ENCODE measurements at places on chromosomes 13 and 19.

- DNase-seq: no peak
Observed at GRCh38 chr13:50731400-50731799, 112.1 kb downstream of the DLEU7 start.

- DNase-seq: peak; percentile 2
Observed at GRCh38 chr19:53037101-53038097, 7.1 kb upstream of the ERVV-2 start.

DNA sequence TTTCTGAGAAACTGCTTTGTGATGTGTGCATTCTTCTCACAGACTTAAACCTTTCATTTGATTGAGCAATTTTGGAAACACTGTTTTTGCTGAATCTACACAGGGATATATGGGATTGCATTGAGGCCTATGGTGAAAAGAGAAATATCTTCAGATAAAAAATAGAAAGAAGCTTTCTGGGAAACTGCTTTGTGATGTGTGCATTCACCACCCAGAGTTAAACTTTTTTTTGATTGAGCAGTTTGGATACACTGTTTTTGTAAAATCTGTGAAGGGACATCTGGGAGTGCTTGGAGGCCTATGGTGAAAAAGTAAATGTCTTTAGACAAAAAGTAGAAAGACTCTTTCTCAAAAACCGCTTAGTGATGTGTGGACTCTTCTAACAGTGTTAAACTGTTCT is 1683.8 kb downstream of the UQCRFS1 start:
- DNase-seq: no peak

- no peak for DNase-seq
Observed at GRCh38 chr13:77696006-77696878, 1.2 kb upstream of the SLAIN1 start.

- DNase-seq: no peak
Observed at GRCh38 chr19:56133858-56134653, 7.0 kb upstream of the ZNF444 start.

- no peak for DNase-seq
Observed at GRCh38 chr13:73465617-73465971, 406.8 kb downstream of the KLF5 start.

DNA sequence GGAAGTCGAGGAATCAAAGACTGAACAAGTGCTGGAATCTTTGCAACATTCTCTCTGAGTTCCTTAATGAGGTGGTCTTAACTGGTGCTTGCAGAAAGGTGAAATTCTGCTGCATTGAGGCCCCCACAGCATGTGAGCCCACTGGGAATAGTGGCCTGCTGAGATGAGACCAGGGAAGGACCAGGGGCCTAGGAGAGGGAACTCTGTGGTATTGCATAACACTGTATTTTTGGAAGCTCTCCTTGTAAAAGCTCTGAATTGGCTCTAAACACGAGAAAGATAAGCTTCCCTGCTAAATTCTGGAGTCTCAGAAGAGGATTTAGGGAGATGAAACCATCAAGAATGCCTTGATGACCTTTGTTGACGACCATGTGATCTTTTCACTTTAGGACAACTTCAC is 100.4 kb upstream of the TSC22D1 start:
- no peak for DNase-seq

DNA sequence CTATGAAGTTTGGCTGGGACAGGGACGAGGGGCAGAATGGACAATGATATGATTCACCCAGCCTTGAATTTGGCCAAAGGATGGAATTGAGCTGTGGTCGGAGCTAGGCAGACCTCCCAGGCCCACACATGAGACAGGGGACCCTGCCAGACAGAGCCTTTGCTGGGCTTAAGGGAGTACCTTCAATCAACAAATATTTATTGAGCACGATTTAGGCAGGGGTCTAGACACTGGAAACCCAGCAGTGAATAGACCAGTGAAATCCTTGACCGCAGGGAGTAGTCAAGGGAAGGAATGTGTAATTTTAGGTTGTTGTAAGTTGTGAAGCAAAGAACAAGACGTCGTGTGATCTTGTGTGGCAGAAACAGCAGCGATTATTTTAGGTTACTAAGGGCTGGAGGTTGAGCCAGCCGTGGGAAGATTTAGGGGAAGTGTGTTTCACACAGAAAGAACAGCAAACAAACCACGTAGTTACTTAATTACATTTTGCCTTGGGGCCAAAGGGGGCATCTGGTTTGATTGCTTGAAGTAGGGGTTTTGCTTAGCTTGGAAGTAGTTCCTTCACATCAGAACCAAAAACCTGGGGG is 16.9 kb upstream of the AP1M2 start:
- peak; percentile 8 for DNase-seq

DNA sequence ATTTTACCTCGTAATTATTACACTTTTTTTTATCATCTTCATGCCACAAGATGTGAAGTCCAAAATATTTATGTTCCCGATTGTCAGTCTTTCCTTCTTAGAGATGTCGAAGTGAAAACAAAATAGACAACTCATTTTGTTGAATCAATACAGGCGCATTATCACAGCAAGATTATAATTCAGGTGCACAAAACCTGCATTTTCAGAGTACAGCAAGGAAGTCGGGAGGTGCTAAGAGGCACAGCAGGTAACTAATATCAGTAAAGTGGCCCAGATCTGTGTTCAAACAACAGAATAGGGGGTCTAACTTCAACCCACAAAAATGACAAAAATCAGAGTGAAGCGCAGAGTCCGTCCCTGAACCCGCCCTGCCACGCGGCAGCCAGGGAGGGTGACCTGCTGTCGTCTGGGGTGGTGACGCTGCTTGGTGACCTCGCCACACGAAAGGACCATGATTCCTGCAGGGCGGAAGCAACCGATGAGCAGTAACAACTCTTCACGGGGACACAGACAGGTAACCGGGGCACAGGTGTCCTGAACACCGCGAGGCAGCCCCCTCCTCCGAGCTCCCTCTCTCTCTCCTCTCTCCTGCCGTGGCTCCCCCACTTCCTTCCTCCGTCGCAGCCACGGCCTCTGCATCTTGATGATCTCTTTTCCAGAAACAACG is 50.9 kb upstream of the SPACA7 start:
- no peak for DNase-seq

DNA sequence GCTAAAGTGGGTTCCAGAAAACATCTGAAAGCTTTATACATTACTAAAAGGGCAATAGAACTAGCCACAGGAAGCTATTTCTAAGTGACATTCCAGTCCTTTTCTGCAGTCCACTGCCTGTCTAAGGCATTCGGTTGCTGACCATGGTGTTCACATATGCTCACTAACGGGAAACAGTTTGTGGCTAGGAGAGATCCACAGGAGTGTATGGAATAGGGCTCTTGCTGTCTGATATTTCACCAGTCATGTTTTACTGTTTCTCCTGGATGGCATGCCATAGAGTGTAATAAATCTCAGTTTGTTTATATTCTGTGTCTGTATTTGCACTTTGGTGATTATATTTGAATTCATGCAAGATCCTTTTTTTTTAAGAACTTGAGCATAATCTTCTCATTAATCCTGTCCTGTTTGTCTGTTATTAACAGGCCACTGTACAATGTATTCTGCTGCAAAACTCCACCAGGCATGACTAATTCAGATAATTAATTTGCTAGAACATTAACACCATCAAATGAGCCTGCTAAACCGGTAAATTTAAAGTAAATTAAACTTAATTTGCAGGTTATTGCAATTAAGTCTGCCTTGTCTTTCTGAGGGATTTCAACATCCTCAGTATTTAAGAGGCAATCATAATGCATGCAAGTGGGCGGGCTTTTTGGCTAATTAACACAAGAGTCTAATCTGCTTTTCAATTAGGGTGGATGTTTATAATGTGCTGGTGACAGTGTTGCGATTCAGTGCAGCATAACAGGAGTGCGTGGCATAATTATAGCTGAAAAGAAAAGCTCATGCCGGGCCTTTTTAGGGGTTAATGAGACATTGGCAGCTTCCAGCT is 201.3 kb downstream of the POU4F1 start:
- DNase-seq: no peak

- DNase-seq: no peak
Observed at GRCh38 chr13:36143738-36144137, 12.6 kb upstream of the DCLK1 start.

GRCh38 chr13:48233046-48233888 is at the start of gene ITM2B:
ITM2B (plus strand) TSS chr13:48233206; CDS start chr13:48233361, 155 bp downstream.
- peak; percentile 43 for DNase-seq

DNA sequence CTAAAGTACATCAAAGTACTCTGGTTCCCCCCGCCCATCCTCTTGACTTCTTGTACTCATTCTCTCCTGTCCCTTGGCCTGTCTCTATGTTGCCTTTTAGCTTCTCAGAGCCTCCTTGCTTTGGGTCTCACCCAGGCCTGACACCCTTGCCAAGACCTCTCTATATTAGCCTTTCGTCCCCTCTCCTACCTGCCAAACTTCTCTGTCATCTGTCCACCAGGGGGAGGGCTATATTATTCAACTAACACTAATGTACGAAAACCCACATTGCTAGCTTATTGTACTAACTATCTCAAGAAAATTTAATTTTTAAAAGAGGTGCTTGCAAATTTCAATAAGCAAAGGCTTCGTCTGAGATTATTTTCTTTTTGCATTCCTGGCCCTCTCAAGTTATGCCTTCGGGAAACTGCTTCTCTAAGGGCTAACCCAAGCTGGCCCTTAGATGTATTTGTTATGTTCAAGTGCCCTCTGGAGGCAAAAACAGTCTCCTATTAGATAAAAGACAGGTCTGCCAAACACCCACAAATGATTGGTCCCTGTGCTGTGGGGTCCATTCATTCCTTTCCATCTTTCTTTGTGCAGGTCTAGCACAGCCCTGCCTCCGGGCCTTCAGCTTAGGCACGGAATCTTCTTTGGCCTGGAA is 6.3 kb upstream of the MRPS31 start:
- DNase-seq: no peak

- no peak for DNase-seq
Observed at GRCh38 chr19:48095612-48096175, 14.9 kb downstream of the PLA2G4C start.

- no peak for DNase-seq
Observed at GRCh38 chr13:90706631-90707030, 640.9 kb upstream of the MIR17HG start.

GRCh38 chr19:44305457-44305856 is 632 bp upstream of the ZNF235 start:
- DNase-seq: no peak

DNA sequence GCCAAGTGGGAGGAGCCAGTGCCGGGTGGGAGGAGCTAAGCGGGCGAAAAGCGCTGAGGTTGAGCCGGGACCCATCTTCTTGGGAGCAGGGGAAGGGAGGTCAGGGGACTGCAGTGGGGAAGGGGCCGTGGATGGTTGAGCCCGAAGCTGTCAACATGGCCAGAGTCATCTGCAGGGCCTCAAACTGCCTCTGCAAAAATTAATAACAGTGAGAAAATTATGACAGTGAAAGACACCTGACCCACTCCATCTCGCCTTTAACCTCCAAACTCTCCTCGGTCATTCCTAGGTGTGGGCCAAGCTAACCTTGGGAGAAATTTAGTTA is 30.1 kb downstream of the ZNF557 start:
- no peak for DNase-seq

DNA sequence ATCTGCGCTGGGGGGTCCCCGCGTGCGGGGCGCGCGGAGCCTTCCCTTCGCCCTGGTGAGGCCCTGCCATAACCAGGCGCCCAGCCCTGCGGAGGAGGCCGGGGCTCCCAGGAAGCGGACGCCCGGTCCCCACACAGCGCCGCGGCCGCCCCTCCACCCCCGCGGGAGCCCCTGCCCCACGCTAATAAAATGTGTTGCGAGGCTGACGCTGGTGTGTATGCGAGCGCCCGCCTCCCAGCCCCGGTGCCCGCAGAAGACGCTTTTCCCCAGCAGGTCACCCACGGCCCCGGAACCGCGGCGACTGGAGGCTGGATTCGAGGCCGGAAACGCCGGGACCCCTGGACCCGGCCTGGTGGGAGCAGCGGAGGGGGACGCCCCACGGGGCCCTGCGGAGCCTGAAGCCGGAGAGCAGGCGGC is 12.1 kb upstream of the CDC34 start:
- DNase-seq: no peak

GRCh38 chr13:77306458-77306857 is 20.4 kb downstream of the MYCBP2 start:
- DNase-seq: no peak

- no peak for DNase-seq
Observed at GRCh38 chr13:113135281-113135760, 12.7 kb downstream of the F10 start.

- no peak for DNase-seq
Observed at GRCh38 chr13:53028637-53029203, at the start of gene OLFM4. OLFM4 (plus strand) TSS chr13:53028813; CDS start chr13:53028837, 24 bp downstream.

- no peak for DNase-seq
Observed at GRCh38 chr19:52691215-52691610, 43.6 kb downstream of the ZNF611 start.

- DNase-seq: no peak
Observed at GRCh38 chr19:15268928-15269253, 36.6 kb upstream of the EPHX3 start.

GRCh38 chr13:32707471-32707870 is 121.2 kb downstream of the PDS5B start:
- no peak for DNase-seq

- no peak for DNase-seq
Observed at GRCh38 chr13:42409075-42409474, 137.1 kb downstream of the AKAP11 start.

- no peak for DNase-seq
Observed at GRCh38 chr13:49367640-49368422, 76.0 kb downstream of the CAB39L start.

DNA sequence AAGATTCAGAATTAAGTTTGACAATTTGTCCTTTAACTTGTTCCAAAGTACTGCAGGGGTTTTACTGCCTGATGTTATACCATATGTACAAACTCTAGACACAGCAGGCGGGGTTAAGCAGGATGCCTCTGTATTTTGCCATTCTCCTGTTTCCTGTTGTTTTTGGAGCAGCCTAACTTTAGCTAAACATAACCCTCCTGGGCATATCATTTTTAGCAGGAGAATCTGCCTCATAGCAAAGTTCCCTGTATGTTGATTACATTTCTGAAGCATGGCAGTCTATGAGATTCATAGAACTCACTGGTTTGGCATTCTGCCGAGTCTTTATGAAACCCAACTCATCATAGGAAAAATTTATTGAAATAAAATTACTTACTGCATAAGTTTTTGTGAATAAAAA is 5.2 kb downstream of the LHFPL6 start:
- no peak for DNase-seq

- DNase-seq: no peak
Observed at GRCh38 chr19:43595605-43595998, 332 bp downstream of the IRGQ start.

DNA sequence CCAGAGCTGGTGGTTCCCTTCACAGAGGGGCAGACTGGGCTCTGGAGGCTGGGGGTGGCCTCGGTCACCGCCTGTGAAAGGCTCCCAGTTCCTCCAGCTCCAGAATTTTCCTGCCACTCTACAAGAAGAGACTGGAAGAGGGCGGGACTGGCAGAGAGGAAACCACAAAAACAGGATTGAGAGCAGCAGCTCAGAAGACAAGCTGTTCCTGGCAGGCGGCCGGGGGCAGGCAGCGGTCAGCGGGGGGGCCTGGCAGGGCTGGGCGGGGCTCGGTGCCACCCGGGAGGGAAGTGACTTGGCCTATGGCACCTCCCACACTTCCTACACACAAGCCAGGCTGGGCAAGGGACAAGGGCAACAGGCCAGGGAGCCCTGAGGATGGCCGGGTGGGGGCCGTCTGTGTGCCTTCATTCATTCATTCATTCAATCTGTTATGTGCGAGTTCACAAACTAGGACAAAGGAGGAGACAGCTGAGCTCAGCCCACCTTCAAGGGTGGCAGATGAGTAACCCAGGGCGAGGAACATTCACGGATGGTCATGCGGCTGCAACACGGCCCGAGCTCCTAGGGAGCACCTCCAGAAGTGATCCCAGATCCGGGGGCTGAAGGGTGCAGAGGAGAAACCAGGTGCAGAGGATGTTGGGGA is 16.9 kb upstream of the BTBD2 start:
- DNase-seq: no peak

- no peak for DNase-seq
Observed at GRCh38 chr13:110921695-110922094, 6.8 kb upstream of the ANKRD10 start.

- no peak for DNase-seq
Observed at GRCh38 chr13:59946944-59947343, 216.8 kb downstream of the DIAPH3 start.

Data from activated gamma-delta T cell treated with anti-CD3 and anti-CD28 coated beads, Interleukin-2, amount 50 U/mL, for 16 hours (primary cell).